ENCODE measurements at places on chromosomes 11 and 22.

GRCh38 chr11:75325713-75326438 is 25.6 kb downstream of the ARRB1 start:
- peak; percentile 33 for DNase-seq

DNA sequence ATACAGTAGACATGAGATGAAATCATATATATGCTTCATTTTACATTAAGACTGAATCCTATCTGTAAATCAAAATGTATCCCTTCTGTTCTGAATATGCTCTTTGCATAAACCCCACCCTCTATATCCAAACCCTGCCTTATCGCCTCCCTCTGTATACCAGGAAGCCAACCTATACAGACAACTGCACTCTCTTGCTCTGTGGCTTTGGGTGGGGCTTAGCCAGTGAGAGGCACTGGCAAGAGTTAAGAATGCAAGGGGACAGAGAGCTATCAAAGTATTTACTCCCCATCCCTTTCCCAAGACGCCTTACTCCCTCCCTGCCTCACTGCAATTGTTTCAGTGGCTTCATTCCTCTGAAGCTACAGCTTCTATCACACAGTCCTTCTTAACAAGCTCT is 309.8 kb downstream of the TTC28 start:
- DNase-seq: no peak

DNA sequence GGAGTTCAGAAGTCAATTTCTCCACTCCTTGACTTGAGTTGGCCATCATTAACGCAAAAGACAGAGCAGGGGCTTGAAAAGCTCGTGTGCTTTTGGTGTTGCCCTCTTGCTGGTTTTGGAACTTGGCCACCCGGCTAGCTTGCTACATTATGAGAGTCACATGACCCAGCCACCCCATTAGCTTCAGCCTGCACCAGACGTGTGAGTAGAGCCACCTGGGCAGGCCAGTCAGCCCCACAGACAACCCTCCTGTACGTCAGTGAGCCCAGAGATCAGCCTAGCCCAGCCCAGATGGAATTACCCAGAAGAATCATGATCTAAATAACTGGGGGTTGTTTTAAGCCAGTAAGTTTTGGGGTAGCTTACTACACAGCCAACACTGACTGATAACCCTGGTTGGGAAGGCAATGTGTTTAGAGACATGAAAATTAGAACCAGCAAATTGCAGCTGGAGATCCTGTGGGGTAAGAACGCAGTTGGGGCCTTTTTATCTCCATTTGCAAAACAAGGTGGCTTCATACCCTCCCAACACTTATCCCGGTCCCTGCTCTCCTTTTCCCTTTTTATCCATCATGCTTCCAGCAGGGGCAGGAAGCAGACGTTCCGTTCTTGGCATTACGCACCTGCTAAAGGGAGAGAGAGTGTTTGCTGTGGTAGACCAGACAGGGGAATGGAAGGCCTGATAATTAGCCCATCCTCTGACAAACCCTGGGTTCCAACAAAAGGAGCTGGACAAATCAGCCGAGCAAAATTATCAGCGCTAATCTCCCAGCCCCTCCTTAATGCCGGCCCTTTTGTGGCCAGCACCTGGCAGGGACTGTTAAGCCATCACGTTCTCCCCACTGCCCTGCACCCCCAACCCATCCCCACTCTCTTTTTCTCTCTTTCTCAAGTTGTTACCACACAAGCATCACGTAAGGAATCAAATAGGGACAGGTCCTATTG is 548.7 kb upstream of the CADM1 start:
- DNase-seq: peak; percentile 68

DNA sequence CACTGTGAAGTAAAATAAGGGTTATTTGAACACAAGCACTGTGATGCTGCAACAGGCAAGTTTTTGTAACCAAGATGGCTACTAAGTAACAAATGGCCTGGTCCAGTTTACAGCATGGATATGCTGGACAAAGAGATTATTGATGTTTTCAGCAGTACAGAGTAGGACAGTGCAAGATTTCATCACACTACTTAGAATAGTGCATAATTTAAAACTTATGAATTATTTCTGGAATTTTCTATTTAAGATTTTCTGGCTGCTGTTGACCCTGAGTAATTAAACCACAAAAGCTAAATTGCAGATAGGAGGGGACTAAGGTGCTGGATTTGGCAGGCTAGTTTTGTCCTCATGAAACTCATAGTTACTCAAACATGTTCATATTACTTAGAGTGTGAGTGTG is 33.1 kb downstream of the CEP295 start:
- DNase-seq: no peak

DNA sequence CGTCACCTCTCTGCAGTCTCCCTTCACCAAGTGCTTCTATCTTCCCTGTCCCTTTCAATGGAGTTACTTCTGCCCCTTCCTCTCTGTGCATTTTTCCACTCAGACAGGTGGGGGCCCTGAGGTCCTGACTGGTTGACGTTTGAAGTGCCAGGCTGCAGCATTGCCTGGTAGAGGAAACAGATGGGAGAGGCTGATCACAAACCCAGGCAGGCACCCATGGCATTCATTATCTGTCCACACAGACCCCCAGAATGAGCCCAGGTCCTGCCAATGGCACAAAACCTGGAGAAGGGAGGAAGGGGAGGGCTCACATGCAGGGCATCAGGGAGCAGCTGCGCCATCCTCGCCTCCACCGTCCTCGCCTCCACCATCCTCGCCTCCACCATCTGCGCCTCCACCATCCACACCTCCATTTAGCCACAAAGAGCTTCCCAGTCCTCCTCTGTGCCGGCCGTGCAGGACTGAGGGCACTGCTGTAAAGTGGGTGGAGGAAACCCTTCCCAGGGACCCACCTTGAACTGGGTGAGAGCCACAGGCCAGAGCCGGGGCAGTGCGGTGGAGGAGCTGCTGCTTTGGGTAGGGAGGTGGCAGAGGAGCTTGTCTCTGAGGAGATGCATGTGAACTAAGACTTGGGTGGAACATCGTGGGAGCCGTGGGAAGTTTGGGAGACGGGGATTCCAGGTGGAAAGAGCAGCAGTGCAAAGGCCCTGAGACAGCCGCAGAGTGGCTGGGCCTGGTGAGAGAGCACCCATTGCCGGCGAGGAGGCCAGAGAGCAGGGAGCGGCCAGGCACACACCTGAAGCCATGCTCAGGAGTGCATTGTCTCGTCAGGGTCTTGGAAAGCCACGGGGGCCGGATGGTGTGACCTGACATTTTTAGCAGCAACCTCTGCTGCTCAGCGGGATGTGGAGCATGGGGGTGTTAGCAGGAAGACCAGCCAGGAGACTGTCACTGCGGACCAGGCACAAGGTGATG is 145.1 kb downstream of the TBC1D22A start:
- no peak for DNase-seq

- DNase-seq: peak; percentile 5
Observed at GRCh38 chr22:23376256-23376655, 195.9 kb downstream of the BCR start.

DNA sequence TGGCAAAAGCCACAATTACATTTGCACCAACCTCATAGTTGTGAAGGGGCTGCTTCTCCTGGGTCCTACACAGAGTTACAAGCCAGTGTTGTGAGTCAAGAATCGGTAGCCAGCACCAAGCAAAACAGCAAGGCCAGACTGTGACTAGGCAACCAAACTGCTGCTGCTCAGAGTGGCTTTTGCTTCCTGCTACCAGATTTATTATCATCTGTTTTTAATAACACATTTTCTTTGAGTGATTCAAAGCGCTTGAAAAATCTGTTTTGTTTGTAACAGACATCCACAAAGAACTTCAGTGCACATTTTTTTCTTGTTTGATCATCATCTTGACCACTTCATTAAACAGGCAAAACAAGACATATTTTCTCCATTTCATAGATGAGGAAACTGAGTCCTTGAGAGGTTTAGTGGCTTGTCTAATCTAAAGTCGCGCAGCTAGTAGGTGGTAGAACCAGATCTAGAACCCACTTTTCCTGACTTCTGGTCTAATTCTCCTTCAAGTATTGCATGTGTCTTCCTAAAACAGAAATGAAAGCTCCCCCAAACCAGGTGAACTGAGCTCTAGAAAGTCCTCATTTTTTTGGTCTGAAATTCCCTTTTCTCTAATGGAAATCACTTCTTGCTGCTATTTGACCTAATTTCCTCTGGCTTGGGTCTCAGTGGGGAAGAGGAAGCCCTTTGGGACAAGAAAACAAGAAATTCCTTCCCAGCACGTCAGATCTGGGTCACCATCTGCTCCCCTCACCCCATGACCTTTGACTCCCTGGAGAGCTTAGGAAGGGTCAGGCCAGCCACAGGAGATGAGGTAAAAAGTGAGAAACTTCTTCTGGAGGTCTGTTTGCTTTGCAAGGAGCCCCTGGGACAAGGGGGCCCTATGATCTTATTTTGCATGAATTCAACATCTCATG is 39.9 kb downstream of the CWC15 start:
- DNase-seq: no peak

DNA sequence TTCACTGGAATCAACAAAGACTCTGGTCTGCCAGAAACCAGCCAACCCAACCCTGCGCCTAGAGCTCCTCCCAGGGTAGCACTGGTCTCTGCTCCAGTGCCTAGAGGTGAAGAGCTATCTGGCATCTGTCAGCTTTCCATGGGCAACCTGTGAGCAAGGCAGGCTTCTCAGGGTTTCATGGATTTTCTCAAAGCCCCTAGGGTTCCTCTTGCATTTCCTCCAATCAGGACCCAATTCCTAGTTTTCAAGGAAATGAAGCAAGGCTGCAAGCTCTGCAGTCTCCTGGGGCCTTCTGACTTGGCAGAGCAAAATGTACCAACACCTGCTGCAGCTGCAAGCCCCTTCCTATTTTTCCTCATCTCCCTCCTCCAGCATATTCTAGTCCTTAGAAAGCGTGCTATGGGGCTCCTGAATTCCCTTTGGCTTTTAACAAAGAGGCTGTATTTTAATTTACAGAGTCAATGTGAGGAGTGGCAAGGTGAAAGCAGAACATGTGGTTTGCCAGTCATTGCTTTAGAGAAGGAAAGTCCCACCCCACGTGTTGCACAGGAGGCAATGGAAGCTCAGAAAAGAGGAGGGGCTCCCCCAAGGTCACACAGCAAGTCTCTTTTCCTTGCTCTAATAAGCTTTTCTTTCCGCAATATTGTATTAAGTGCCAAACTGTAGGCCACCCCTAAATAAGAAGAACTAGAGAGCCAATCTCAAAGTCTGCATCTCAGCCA is 33.0 kb upstream of the RIC3 start:
- no peak for DNase-seq

GRCh38 chr22:31055635-31056159 is 25.4 kb upstream of the SMTN start:
- peak; percentile 88 for DNase-seq

GRCh38 chr11:123188508-123189165 is 6.4 kb downstream of the CLMP start:
- no peak for DNase-seq

- DNase-seq: no peak
Observed at GRCh38 chr11:72840780-72841179, 26.6 kb downstream of the ATG16L2 start.

GRCh38 chr11:33863418-33864172 is 28.3 kb downstream of the LMO2 start:
- DNase-seq: no peak

DNA sequence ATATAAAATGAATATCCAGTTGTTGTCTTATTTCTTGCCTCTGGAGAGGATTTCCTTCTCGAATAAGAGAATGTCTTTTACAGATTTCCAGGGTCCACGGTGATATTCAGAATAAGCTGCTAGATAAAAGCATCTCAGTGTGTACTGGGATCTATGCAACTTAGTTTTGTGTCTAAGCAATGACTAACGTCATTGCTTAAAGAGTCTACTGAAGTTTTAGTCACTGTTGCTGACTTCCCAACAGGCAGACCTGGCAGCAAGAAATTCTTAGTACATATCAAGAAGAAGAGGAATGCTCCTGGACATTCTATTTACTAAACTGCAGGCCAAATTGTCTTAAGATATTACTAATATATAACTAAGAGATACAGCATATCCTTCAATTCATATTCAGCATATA is 70.3 kb downstream of the SOX6 start:
- no peak for DNase-seq

GRCh38 chr22:25002241-25002985 is 49.9 kb downstream of the KIAA1671 start:
- no peak for DNase-seq

- no peak for DNase-seq
Observed at GRCh38 chr11:103234974-103235373, 125.7 kb downstream of the DYNC2H1 start.

All from SHP77 treated with DMSO at 0.1 percent for 48 hours (cell line).